ENCODE measurements at places on chromosomes 6 and 20.

DNA sequence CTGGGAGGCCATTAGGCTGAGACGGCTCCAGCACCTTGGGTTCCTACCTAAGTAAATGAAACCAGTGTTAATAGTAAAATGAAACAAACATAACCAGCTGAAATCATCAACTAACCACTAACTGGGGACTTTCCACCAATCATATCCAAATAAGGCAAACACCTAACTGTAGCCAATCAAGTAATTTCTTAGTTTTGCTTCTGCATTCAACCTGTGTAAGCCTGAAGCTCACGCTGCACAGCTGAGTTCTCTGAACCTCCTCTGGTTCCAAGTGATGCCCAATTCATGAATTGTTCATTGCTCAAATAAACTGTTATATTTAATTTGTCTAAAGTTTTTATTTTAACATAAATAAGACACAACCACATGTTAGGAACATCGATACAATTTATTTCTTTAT lies 22.5 kb downstream of the KLHL32 start:
- DNase-seq: no peak

DNA sequence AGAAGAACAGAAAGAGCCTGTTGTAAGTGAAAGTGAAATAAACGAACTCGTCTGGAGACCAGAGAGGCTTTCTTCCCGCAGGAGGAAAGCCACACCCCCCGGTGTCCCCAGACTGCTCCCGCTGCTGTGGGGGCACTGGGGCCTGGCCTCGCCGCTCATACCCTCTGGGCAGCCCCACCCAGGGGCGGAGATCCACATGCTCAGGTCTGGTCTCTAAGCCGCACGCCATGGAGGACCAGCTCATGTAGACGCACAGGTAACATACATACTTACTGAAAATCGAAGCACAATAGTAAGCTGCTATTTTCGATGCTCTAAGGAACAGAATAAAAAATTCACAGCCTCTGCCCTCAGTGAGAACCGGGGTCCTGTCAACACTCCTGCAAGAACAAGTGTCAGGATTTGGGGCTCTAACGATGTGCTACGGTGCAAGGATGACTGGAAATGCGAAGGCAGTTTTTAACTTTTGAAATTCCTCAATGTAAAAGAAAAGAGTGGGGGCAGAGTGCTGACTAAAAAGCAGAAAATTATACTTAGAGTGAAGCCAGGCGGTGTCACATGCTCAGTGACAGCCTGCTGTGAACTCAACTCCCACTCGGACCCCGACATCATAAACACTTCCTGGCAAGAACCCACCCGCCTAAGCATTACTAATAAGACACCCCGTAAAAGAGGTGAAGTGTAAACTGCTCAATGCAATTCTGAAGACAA lies 110.5 kb downstream of the IRF4 start:
- DNase-seq: no peak

GRCh38 chr20:50126662-50127061 lies 13.7 kb upstream of the UBE2V1 start:
- DNase-seq: no peak

DNA sequence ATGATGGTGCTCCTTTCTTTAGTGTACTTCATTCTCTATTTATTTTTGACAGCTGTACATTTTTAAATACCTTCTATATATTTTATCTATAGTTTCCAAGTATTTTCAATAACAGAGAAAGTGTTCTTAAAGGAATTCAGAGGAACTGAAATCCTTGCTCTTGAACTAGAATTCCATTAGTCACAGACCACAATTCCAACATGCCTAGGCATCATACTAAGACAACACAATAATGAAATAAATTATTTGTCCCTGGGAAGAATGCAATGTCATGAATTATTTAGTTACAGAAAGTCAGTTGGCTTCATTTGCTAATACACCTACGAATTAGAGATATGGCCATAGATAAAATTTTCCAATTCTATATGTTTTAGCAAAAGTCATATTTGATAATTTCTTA lies 671.2 kb downstream of the EPHA7 start:
- DNase-seq: no peak

GRCh38 chr6:168309997-168310396 lies 9.6 kb downstream of the DACT2 start:
- DNase-seq: no peak

GRCh38 chr6:32603888-32604287 lies 14.2 kb upstream of the HLA-DRB1 start:
- no peak for DNase-seq

DNA sequence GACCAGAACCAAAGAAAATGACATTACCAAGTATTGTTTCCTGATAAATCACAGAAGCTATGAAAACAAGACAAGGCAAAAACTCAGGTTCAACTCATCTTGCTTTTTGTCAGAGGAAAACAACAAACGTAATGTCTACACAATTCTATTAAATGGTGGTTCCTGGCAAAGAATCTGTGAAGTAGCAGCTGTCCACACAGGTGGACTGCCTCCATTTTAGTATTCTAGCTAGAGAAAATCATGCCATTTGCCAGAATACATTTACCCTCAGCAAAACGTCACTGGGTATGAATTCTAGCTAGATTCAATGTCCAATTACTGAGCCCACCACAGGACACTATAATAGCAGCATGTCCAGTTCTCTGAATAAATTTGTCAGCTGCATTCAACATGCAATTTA lies 125.4 kb downstream of the ADGRB3 start:
- DNase-seq: no peak

DNA sequence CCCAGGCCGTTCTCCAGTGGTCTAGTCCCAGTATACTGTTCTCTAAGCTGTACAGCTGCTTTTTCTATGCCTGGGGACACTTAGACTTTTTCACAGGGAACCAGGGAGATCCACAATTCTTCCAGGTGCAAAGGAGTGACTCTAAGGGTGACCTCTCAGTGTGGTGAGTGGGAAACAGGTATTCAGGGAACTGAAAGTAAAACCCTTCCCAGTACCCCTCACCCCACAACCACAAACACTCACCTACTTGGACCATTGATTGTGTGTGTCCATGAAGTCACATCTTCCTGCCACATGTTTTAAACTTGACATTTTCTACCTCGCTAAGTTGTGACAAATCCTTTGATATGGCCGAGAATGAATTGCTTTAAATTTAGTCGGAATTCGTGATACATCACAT lies 183.6 kb downstream of the CLIC5 start:
- DNase-seq: no peak

DNA sequence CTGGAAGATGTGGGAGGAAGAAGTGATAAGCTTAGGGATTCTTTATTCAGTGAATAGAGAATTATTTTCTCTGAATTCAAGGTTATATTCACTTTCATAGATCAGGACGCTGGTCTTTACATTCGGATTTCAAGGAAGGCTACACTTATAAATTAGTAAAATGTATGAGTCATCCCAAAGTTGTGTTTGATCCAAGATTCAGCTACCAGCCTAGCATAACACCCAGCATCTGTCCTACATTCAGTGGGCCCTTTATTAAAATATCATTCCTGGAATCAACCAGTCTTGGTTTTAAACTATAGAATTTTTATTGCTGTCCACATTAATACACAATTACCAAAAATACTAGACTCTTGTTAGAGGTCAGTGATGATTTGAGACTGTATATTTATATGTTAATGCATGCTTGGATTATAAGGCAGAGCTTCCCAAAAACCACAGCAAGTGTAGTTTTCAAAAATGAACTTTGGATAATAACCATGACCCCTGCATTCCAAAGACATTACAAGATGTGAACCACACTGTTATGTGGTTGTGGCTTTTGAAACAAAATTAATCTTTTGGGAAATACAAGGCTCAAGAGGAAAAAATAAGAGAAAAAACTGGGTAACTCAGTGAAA lies 210.7 kb upstream of the CNR1 start:
- DNase-seq: no peak

- no peak for DNase-seq
Measured at GRCh38 chr6:141388666-141389065, 744.1 kb upstream of the GJE1 start.

GRCh38 chr6:39881851-39882530 lies 52.3 kb downstream of the MOCS1 start:
- DNase-seq: no peak

DNA sequence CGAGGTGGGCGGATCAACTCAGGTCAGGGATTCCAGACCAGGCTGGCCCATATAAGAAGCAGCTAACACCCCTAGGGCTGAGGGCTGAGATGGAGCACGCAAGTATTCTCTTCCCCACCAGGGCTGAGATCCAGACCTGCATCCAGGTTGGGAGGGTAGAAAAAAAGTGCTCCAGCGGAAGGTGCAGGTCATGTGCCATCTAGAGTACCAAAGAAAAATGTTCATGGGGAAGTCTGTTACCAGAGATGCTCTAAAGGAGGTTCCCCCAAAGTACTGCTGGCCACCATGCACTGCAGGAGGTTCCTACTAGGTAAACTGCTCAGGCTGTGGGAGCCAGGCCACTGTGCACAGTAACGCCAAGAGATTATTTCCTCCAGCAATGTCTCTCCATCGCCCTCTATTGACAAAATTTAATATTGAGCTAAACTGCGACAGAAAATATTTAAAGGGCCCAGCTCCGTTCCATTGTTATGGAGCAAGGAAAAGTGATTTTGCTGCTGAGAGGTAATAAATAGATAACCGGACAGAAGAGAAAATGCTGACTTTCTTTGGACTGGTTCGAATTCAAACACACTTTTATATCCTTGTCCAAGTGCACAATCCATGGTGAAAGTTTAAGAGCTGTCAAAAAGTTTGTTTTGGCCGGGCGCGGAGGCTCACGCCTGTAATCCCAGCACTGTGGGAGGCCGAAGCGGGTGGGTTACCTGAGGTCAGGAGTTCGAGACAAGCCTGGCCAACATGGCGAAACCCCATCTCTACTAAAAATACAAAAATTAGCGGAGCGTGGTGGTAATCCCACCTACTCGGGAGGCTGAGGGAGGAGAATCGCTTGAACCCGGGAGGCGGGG lies 159.9 kb downstream of the OR2B2 start:
- no peak for DNase-seq

- no peak for DNase-seq
Measured at GRCh38 chr20:31638317-31638716, 605 bp downstream of the COX4I2 start.

DNA sequence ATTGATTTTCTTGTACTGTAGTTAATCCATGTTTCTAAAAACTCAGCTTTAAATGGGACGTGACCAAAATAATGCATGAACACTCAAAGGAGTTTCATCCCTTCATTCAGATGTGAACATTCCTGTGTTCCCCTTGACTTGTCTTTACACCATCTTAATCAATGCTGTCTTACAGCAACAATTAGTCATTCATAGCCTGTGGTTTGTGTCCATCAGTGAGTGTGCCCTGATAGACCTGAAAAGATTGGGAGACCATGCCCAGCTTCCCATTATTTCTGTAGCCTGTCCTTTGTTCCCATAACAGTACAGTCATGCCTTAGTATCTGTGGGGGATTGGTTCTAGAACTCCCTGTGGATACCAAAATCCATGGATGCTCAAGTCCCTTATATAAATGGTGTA lies 23.9 kb downstream of the NT5E start:
- DNase-seq: no peak

DNA sequence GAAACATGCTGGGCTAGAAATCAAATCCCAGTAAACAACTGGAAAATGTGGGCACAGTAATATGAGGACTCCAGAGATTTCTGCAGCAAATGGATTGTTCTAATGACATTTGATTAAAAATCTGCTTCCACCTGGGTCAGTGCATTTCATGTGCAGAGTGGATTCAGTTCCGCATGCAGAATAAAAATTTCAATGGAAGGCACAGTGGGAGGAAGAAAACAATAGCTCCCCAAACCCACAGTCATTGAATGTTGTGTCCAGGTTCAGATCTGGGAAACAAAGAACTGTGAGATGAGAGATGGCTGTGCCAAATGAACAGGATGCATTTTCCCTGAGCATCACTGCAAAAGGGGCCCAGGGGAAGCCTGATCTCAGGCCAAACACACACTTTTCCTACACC lies 403.1 kb downstream of the BTBD9 start:
- no peak for DNase-seq

- DNase-seq: no peak
Measured at GRCh38 chr20:37518606-37519507, 2.2 kb upstream of the NNAT start.

DNA sequence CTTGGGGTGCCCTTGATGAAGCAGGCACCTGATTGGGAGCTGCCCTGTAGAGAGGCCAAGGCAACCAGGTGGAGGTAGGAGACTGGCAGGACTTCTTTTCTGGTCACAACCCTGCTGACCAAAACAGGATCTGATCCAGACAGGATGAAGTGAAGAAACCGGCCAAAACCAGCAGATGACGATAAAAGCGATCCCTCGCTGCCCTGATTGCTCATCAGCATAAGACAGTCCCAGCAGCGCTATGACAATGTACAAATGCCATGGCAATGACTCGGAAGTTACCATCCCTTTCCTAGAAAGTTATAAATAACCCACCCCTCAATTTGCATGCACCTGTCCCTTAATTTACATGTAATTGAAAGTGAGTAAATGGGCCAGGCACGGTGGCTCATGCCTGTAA lies 88.4 kb upstream of the PDE10A start:
- no peak for DNase-seq

GRCh38 chr6:153231048-153231646 lies 100.1 kb upstream of the RGS17 start:
- DNase-seq: no peak

DNA sequence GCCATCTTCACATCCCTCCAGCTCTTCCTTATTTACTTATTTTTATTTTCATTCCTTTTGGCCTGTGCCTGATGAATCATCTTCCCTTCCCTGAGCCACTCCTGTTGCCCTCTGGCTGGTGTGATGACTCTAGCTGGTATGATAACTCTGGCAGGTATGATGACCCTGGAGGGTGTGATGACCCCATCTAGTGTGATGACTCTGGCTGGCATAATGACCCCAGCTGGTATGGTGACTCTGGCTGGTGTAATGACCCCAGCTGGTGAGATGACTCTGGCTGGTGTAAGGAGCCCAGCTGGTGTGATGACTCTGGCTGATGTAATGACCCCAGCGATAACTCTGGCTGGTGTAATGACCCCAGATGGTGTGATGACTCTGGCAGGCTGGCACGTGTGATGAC lies 426.8 kb downstream of the QKI start:
- no peak for DNase-seq

DNA sequence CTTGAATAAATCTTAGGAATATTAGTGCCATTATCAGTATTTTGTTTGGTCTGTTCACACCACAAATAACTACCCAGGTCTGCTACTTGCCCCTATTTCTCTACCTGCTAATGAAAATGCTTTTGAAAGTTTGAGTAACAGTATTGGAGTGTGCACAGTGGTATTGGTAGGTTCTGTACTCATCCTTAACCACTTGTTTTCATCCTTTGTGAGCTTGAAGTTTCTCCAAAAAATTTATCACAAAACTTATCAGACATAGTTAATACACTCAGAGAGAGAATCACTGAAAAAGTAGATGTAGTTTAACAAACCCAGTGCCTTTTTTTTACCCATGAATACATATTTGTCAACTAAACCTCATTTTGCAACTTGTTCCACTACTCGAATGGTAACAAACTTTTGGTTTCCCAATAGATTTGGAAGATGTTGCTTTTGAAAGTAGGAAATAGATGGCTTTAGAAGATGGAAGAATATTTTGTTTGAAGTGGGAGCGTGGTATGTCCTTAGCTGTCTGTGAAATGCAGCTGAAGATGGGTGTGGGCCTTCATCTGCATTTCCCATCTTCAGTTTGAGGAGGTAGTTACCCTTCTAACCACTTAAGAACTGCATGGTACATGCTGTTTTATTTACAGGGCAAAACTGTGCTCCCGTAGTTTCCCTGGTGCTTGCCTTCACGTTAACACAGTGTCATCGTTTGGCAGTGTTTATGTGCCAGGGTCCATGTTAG lies 9.0 kb downstream of the PTPN1 start:
- no peak for DNase-seq
